ENCODE measurements at places on chromosomes 7 and 10.

DNA sequence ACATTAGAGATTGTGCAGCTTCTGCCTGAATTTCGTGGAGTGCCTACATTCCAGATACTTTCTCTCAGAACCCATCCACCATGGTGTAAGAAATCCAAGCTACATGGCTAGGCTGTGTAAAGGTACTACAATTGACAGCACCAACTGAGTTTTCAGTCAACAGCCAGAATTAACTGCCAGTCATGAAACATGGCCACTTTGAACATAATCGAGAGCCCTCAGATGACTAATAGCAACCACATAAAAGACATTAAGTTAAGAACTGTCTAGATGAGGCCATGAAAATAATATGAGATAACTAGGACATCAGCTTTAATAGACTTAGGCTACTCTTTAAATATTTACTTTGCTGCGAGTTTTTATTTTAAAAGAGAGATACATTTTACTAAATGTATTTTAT lies 1106.8 kb upstream of the LRRTM3 start:
- peaks cover 3% of the 10 kb centered on the region for H3K27me3 ChIP-seq
- H3K36me3 ChIP-seq, result no peaks in the 10 kb centered on the region
- no peaks in the 10 kb centered on the region for H3K4me1 ChIP-seq
- H3K4me3 ChIP-seq, result no peak overlapping the region
- no peak overlapping the region for H3K27ac ChIP-seq

DNA sequence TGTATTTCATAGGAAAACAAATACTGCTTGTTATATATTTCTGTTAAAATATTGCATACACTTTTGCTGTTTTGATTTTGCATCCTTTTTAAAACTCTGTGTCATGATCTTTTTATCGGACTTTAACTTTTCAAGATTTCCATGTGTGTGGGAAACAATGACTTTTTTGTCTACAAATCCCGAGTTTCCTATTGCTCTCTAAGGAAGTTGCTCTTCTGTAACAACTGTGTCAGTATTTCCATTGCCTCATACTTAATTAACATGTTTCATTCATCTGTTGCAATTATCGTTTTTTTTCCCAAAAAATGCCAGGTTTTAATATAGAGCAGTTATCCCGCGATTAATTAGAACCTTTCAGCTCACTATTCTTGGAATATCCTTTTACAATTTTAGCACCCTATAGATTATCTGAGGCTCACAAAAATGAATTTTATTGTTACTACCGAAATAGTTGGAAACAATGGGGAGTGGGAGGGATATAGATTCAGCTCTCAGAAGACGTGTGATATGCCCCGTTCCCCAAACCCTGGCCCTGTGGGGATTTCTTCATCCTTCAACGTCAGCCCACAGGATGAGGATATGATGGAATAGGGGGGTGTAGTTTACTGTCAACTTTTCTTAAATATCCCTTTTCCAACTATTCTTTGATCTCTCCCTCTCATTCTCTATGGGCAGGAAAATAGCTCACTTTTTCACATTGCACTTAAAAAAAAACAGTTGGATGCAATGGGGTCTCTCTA lies 297.6 kb upstream of the IGFBP3 start:
- H3K4me3 ChIP-seq, result no peak overlapping the region
- H3K36me3 ChIP-seq, result no peaks in the 10 kb centered on the region
- no peaks in the 10 kb centered on the region for H3K4me1 ChIP-seq
- DNase-seq, result no peak
- H3K27ac ChIP-seq, result no peak overlapping the region

DNA sequence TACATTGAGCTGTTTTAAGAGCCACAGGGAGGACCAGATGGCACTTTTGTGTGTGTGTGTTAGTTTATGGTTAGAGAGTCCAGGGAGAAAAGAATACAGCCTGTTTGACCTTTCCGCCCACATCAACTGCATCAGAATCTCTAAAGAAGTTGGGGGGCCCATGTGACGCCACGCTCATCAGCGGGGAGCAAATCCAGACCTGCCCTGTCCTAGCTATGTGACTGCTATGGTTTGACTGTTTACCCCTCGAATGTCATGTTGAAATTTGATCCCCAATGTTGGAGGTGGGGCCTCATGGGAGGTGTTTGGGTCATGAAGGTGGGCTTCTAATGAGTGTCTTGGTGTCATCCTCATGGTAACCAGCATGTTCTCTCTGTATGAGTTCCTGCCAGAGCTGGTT lies 128.0 kb downstream of the ADRA2A start:
- no peak for DNase-seq
- no peak overlapping the region for H3K4me3 ChIP-seq
- no peaks in the 10 kb centered on the region for H3K27me3 ChIP-seq

GRCh38 chr10:3655528-3655927 lies 129.5 kb downstream of the KLF6 start:
- H3K36me3 ChIP-seq, result no peaks in the 10 kb centered on the region
- DNase-seq, result no peak
- no peaks in the 10 kb centered on the region for H3K4me1 ChIP-seq
- no peaks in the 10 kb centered on the region for H3K27me3 ChIP-seq
- H3K27ac ChIP-seq, result no peak overlapping the region

- H3K4me1 ChIP-seq, result peaks cover 9% of the 10 kb centered on the region
- H3K27me3 ChIP-seq, result no peaks in the 10 kb centered on the region
- no peak overlapping the region for H3K27ac ChIP-seq
- H3K4me3 ChIP-seq, result no peak overlapping the region
- no peaks in the 10 kb centered on the region for H3K36me3 ChIP-seq
These were observed 219.9 kb downstream of the TCF7L2 start for GRCh38 chr10:113169853-113170460.
